Astrocyte (in vitro differentiated cells and primary cell): ENCODE measurements at places on chromosomes 2 and 18. TPM values are rescaled to one million over a fixed set of nuclear protein-coding genes. Genes with fewer than 3 reads are reported as not detected.
A peak's percentile ranks its signal among the peaks of the same experiment; 100 is the strongest.

GRCh38 chr2:232511336-232511890 lies 8.8 kb upstream of the PRSS56 start:
- H3K4me3 ChIP-seq, result no peak overlapping the region
- no peaks in the 10 kb centered on the region for H3K36me3 ChIP-seq
- H3K27ac ChIP-seq, result no peak overlapping the region
- H3K4me1 ChIP-seq, result no peaks in the 10 kb centered on the region

GRCh38 chr2:223474893-223475292 lies 127.3 kb downstream of the SCG2 start:
- no peak overlapping the region for H3K4me3 ChIP-seq
- no peaks in the 10 kb centered on the region for H3K36me3 ChIP-seq
- no peaks in the 10 kb centered on the region for H3K4me1 ChIP-seq
- no peak overlapping the region for H3K27ac ChIP-seq
- no peaks in the 10 kb centered on the region for H3K27me3 ChIP-seq

GRCh38 chr2:179619947-179620467 lies 241.4 kb downstream of the ZNF385B start:
- no peaks in the 10 kb centered on the region for H3K27me3 ChIP-seq
- no peaks in the 10 kb centered on the region for H3K36me3 ChIP-seq
- no peak overlapping the region for H3K4me3 ChIP-seq
- no peaks in the 10 kb centered on the region for H3K4me1 ChIP-seq
- DNase-seq, result no peak

DNA sequence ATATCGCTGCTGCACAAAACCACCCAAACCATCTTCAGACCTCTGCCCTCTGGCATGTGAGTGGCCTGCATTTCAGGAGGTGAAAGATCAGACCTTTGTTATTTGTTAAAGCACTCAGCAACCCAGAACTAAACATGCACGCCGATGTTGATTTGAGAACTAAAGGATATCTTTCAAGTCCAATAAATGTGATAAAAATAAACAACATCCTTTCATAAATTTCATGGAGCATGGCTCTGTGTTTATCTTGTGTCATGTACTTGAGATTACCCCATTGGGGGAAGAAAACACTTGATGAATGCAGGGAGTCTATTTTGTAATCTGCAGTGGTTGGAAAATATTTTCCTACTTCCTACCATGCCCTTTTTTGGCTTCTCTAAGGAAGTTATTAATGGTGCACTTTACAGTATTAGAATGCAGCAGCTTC lies 70.8 kb upstream of the GATA6 start:
- DNase-seq, result peak; percentile 30
- H3K4me1 ChIP-seq, result no peaks in the 10 kb centered on the region
- H3K4me3 ChIP-seq, result no peak overlapping the region
- peaks cover 8% of the 10 kb centered on the region for H3K27me3 ChIP-seq

DNA sequence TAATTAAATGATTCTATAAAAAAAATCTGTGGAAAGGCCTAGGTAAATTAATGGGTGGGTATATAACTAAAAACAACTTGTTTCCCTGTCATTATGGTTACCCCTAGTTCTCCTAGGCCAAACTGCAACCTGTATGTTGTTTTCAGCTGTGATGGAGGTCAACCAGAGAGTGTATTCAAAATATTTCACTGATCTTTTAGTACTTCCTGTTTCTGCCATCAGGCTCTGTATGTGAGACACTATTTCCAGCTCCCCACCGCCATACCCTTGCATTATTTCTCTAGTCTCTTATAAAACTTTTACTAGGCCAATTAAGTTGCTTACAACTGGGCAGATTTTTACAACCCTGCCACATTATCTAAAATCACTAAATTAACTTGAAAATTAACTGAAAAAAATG lies 21.0 kb upstream of the CDKL4 start:
- H3K27me3 ChIP-seq, result no peaks in the 10 kb centered on the region
- no peak overlapping the region for H3K4me3 ChIP-seq
- no peak for DNase-seq
- H3K27ac ChIP-seq, result no peak overlapping the region
- peaks cover 12% of the 10 kb centered on the region for H3K36me3 ChIP-seq
- no peaks in the 10 kb centered on the region for H3K4me1 ChIP-seq

DNA sequence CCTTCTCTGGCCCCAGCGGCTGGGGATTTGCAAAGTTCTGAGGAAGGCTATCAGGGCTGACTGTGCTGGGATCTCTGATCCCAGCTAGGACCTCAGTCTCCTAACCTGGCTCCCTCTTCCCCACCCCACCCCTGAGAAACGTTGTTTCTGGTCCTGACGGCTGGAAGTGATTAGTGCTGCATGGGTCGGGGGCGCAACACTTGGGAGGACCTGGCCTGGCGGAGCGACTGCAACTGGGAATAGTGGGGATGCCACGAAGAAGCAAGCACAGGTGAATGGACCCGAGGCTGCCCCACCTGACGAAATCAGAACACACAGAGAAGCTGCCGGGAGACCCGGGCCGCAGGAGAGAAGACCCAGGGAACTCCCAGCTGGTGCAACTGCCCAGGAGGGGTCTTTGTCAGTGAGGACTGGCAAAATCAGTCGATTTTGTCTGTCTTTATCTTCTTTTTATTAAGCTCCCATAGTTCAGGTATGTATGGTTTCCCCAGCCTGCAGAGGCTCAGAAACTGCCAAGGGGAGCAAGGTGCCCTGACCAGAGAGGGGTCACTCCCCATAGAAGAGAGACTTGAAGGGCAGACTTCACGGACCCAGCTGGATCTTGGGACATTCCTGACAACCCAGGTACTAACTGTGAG lies 656 bp upstream of the LBX2 start:
- H3K4me1 ChIP-seq, result peaks cover 40% of the 10 kb centered on the region
- peaks cover 4% of the 10 kb centered on the region for H3K36me3 ChIP-seq
- DNase-seq, result no peak

DNA sequence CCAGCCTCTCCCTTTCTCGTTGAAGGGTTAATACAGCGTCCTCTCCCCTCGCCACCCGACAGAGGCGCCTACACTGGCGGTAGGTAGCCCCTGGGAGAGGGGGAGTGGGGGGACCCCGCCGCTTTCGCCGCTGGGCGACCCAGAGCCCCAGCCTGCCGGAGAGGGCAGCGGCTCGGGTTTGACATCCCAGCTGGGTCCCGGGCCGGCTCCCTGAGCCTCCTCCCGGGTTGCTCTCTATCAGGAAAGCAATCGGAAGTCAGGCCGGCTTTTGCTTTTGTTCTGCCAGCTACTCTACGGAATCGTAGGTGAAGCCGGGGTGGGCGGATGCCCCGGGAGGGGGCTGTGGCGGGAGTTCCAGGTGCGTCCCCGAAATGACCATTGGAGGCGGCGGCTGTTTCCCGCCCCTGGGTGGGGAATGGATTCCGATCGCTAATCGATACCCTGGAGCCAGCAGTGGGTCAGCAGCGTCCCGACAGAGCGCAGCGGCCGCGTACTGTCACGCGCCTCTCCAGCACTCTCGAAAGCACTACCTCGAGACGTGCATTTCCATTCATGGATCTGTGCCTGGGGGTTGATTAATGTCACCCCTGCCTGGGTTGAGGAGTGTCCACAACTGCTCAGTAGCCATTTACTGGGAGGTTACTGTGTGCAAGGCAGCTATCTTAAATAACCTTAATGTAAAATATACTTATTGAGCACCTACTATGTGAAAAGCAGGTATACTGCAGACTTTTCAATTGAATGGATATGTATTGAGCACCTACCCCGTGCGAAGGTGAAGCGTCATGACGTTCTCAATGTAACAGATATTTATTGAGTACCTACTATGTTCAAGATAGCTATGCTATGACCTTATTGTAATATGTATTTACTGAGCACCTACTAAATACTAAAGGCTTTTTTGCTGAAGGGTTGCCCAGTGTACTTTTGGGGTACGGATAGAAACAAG lies 1.1 kb downstream of the MAPK4 start:
- no peak for DNase-seq
- no peaks in the 10 kb centered on the region for H3K36me3 ChIP-seq
- peak overlapping the region; percentile 56 for H3K4me3 ChIP-seq

- no peak for DNase-seq
- no peak overlapping the region for H3K27ac ChIP-seq
- no peaks in the 10 kb centered on the region for H3K4me1 ChIP-seq
- H3K36me3 ChIP-seq, result no peaks in the 10 kb centered on the region
These were observed 48.4 kb upstream of the APCDD1 start for GRCh38 chr18:10405816-10406663.

- no peak overlapping the region for H3K27ac ChIP-seq
- no peaks in the 10 kb centered on the region for H3K4me1 ChIP-seq
- no peak overlapping the region for H3K4me3 ChIP-seq
- no peaks in the 10 kb centered on the region for H3K27me3 ChIP-seq
These were observed 678.6 kb upstream of the HS6ST1 start for GRCh38 chr2:128997166-128997866.

DNA sequence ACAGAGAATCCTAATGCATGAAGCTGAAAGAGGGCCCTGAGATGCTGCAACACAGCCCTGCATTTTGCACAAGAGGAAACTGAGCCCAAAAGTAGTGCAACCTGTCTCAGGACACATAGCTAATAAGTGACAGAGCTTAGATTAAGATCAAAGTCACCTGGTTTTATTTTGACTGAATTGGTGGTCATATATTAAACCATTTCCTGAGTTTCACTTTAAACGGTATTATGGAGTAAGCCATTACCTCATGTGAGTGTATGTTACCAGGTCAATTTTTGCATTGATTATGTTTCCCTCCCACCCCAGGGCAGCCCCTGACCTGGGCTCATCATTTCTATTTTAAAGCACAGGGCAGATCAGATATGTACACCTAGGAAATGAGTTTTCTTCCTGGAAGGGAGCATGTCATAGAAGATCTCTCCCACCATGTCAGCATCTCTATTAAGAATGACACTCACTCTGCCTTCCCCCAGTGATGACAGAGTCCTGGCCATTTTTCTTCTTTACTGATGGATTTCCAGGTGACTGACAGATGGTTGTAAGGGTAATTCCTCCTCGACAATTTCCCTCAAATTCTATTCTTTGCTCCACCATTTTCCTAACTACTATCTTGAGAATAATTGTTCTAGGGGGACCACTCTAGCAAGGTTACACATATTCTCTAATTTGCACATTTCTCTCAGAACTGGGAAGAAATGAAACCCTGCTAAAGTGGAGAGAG lies 441.3 kb upstream of the SLC14A2 start:
- no peak overlapping the region for H3K4me3 ChIP-seq
- no peak overlapping the region for H3K27ac ChIP-seq
- no peak for DNase-seq
- no peaks in the 10 kb centered on the region for H3K27me3 ChIP-seq
- peaks cover 12% of the 10 kb centered on the region for H3K4me1 ChIP-seq

GRCh38 chr2:178418426-178418825 lies 32.5 kb downstream of the PRKRA start:
- DNase-seq, result peak; percentile 8
- H3K4me3 ChIP-seq, result no peak overlapping the region
- H3K27me3 ChIP-seq, result no peaks in the 10 kb centered on the region

DNA sequence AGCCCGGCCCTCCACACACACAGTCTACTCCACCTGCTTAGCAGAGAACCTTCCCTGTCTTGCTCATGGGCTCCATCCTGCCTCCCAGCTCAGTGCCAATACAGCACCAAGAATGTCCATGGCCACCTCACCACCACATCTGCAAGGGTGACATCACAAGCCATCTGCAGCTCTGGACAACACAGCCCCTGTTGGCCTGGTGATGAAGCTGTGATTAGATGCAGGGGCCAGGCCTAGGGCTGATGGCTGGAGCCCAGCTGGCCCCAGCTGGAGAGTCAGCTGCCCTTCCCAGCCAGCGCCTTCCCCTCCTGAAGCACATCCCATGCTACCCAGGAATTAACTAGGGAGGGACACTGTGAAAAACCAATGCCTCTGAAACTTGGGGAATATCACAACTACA lies 91.1 kb downstream of the TTC32 start:
- H3K4me3 ChIP-seq, result no peak overlapping the region
- no peak overlapping the region for H3K27ac ChIP-seq
- H3K27me3 ChIP-seq, result no peaks in the 10 kb centered on the region
- DNase-seq, result no peak
- peaks cover 3% of the 10 kb centered on the region for H3K4me1 ChIP-seq
- H3K36me3 ChIP-seq, result no peaks in the 10 kb centered on the region

- H3K4me3 ChIP-seq, result no peak overlapping the region
- peak; percentile 61 for DNase-seq
- no peaks in the 10 kb centered on the region for H3K27me3 ChIP-seq
These were observed 20.1 kb downstream of the SFT2D3 start for GRCh38 chr2:127721311-127721977.

GRCh38 chr2:221518201-221518934 lies 53.7 kb downstream of the EPHA4 start:
- peak; percentile 84 for DNase-seq
- no peaks in the 10 kb centered on the region for H3K27me3 ChIP-seq
- no peaks in the 10 kb centered on the region for H3K36me3 ChIP-seq
- peak overlapping the region; percentile 64 for H3K27ac ChIP-seq
- peaks cover 22% of the 10 kb centered on the region for H3K4me1 ChIP-seq

GRCh38 chr2:188414411-188414810 lies 122.7 kb downstream of the GULP1 start:
- peak; percentile 53 for DNase-seq
- H3K27me3 ChIP-seq, result no peaks in the 10 kb centered on the region
- no peak overlapping the region for H3K27ac ChIP-seq
- H3K36me3 ChIP-seq, result no peaks in the 10 kb centered on the region

DNA sequence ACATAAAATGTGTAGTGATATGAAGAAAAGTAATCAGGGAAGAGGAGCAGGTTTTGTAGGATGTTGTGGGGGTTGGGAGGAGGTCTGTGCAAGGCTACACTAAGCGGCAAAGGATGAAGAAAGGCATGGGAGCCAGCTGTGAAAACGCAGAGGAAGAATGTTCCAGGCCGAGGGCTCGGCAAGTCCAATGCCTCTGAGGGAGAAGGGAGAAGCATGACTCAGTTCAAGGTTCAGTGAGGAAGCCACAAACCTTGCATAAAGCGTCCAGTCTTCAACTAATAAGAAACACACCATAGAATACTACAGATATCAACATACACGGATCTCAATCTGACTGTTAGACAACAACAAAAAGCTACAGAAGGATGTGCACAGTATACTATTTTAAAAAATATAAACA lies 16.2 kb downstream of the EPB41L3 start:
- peak overlapping the region; percentile 44 for H3K27ac ChIP-seq
- DNase-seq, result peak; percentile 85
- H3K4me1 ChIP-seq, result peaks cover 4% of the 10 kb centered on the region
- H3K36me3 ChIP-seq, result no peaks in the 10 kb centered on the region
- H3K27me3 ChIP-seq, result no peaks in the 10 kb centered on the region

Gene IL1B
- total RNA-seq, result not detected in 2 replicates

Gene UPP2
- total RNA-seq, result not detected in 2 replicates

Gene RRM2
- total RNA-seq, result 6.8 and 11.9 TPM in 2 replicates

Gene DCDC2C
- not detected in 2 replicates for total RNA-seq

Gene CTNNA2
- 3.9 and 4.3 TPM in 2 replicates for total RNA-seq

Gene C2orf15
- 0.59 and 0.60 TPM in 2 replicates for total RNA-seq

Gene ADRA2B
- total RNA-seq, result not detected in 2 replicates

Gene SIX3
- 0.48 and 1.7 TPM in 2 replicates for total RNA-seq

Gene GAL3ST2
- total RNA-seq, result not detected in 2 replicates
